NCI-H187 (cell line): ENCODE measurements at places on chromosomes 6 and 20.

- DNase-seq: no peak
Measured at GRCh38 chr6:44921798-44922197, 406.3 kb upstream of the RUNX2 start.

GRCh38 chr6:127146932-127147331 is 28.5 kb downstream of the RSPO3 start:
- DNase-seq: no peak

GRCh38 chr20:35912881-35913280 is 41.4 kb downstream of the SCAND1 start:
- DNase-seq: no peak

DNA sequence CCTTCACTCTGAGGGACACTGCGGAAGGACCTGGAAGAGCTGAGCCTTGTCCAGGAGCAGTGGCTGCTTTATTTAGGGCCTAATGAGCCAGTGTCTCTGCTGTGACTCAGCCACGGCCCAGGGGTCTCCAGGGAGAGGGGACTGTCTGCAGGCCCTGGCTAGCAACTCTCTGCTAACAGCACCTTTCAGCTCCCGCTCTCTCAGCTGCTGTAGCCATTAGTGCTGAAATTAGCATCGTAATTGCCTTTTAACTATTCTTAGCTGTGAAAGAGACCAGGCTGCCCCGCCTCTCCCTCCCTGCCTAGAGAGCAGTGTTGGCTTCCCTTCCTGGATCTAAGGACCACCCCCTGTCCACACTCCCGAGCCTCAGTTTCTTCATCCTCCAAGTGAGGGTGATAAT is 53.1 kb upstream of the SLC32A1 start:
- no peak for DNase-seq

DNA sequence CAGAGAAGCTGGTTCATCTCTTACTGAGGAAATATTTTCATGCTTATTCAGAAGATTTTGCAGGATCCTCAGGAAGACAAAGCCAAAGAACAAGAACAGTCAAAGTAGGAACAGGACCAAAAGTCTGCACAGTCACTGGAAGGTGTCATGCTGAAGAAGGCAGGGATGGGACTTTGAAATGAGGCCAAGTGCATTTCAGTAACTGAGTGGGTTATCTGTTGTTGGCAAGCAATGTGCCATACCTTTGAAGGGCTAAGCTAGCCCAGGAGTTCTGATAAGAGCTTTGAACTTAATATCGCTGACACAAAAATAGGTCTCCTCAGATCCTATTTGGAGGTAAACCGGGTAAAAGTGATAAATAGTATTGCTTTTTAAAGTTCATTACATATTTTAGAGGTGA is 31.5 kb downstream of the SLC16A10 start:
- no peak for DNase-seq

GRCh38 chr6:157909282-157909664 is 72.4 kb upstream of the SYNJ2 start:
- no peak for DNase-seq

DNA sequence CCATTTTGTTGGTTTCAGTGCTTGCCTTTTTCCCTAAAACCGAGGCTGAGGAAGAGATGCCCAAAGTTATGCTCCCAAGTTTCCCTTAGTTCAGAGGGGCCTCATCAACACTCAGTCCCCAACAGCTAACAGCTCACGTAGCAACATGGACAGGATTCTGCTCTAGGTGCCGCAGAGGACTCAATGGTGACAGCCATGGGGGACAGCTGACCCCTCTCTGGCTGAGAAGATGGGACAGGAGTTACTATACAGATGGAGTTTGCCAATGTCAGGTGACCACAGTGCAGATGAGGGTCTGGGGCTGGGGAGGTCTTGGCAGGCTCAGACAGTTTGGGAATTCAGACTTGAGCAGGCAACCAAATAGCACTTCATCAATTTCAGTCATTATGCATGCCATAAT is 67.3 kb downstream of the NPEPL1 start:
- DNase-seq: no peak

DNA sequence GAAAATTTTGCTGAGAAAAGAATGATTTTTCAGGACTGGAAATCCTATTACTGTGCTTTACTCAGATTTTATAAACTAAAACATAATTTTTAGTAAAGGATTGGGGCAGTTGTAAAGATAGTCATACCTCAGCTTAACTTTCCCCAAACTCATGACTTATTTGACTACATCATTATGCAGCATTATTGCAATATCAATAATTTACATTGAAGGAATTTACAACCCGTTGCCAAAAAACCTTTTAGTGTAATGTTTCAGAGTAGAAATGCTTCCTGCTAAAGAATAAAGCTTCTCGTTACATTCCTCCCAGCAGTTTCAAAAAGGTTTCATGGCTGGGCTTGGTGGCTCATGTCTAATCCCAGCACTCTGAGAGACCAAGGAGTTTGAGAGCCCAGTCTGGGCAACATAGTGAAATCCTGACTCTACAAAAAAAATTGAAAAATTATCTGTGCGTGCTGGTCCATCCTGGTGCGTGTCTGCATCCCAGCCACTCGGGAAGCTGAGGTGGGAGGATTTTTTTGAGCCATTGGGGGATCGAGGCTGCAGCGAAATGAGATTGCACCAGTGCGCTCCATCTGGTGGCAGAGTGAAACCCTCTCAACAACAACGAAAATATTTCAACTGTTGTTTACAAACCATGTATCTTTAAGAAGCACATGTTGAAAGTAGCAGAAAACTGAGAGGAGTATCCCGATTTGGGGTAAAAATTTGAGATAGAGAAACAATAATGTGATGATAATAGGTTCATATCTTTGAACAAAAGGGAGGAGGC is 4.4 kb downstream of the AMD1 start:
- DNase-seq: no peak
